Stromal cell of bone marrow (primary cell): ENCODE measurements at places on chromosomes 7 and 10.

DNA sequence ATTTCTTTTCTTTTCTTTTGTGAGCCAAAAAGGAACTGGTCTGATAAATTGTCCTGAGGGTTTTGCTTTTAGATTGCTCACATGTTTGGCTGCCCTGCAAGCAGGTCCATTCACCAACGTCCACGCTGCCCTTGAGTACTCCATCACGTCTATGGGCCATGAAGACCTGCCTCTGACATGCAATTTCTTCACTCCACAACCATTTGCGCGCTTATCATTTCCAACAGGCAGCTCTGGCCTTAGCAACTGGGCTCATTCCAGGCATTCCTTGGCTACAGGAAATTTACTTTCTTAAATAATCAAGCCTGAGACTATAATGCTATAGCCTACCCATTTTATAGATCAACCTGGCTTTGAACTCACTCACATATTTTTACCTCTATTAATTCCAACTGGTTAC lies 408.3 kb upstream of the C7orf33 start:
- no peak for DNase-seq

GRCh38 chr7:129055294-129055816 lies 444 bp upstream of the TNPO3 start:
- DNase-seq = no peak

DNA sequence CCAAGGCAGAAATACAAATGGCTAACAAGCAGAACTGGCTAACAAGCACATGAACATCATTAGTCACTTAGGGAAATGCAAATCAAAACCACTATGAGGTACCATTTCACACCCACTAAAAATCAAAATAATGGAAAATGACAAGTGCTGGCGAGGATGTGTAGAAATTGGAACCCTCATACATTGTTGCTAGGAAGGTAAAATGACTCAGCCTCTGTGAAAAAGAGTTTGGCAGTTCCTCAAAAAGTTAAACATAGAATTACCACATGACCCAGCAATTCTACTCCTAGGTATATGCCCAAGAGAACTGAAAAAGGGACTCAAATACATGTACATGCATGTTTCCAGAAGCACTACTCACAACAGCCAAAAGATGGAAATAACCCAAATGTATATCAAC lies 52.8 kb upstream of the ANAPC16 start:
- DNase-seq = no peak

- DNase-seq = no peak
Observed at GRCh38 chr10:130455111-130455695, 319.0 kb downstream of the GLRX3 start.

GRCh38 chr7:16838386-16838785 lies 33.6 kb upstream of the AGR2 start:
- DNase-seq = no peak

DNA sequence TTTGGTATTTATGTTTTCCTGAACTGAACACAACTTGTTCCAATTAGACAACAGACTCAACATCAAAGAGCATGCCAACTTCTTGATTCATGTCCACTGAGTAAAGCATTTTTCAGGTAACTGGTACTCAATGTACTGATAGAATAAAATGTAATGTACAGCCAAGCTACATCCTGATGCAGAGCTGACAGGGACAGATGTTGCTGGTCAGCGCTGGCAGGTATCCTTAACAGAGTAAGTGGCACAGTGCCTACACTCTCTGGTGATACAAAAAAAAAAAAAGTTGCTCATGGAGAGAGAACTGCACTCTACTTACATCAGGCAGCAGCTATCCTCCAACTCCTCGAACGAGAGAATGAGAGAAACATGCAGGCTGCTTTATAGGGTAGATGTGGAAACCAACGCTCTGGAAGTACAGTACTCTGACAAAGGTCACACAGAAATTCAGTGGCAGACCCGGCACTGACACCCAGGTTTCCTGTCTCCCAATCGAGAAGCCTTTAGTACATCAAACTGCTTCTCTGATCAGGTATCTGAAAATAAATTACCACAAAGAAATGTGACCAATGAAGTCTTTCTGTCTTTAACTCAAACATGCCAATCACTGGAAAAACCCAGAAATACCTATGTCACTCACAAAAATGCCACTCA lies 4.6 kb downstream of the ITGB1 start:
- DNase-seq = no peak

- DNase-seq = no peak
Observed at GRCh38 chr7:109763611-109764010, 1193.9 kb downstream of the DNAJB9 start.

GRCh38 chr7:82202107-82202506 lies 241.5 kb downstream of the CACNA2D1 start:
- no peak for DNase-seq

DNA sequence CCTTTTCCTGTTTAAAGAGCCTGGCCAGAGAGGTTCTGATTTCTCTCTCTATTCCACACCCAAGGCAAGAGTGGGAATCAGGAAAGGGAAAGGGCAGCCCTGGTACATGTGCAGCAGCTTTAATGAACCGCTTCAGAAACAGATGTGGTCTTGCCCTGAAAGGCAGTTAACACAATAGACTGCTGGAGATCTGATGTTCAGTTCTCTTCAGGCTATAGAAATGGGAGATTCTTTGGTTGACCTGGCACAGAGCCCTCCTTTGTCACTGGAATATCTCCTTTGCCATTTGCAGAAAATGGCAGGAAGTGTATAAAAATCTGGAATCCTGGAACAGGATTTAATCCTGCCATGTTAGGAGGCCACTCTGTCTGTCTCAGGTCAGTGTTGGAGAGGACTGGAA lies 36.3 kb upstream of the EXOC6 start:
- no peak for DNase-seq

GRCh38 chr7:41701068-41701941 lies 1.6 kb downstream of the INHBA start:
- no peak for DNase-seq

DNA sequence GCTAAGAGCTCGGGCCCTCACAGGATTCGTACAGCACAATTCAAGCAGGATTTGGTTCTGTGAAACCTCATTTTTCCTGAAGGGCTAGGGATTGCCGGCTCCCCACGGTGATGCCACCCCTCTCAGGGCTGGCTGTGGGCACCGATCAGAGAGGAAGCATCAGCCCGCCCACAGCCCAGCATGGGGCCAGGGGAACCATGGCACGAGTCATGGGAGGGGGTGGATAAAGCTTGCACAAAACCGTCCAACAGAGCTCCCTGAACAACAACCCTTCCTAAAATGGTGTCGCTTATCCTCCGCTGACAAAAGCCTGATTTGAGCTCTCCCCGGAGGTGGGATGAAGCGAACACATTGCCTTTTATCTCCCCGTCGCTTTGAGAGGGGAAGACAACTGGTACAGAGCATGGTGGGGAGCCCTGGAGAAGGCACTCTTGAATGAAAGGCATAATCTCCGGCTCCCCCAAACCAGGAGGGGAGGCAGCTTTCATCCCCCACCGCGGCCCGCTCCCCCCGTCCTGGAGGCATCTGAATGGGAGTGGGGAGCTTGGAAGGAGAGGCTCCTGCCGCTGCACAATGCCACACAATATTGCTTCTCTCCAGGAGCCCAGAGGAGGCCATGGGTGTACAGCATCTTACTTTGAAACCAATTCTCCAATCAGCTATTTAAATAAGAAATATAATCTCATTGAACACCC lies 144.0 kb downstream of the RPS24 start:
- DNase-seq = no peak

GRCh38 chr7:20450536-20450935 lies 119.8 kb downstream of the ITGB8 start:
- DNase-seq = no peak

GRCh38 chr7:135747366-135747765 lies 1.2 kb downstream of the FAM180A start:
- no peak for DNase-seq

GRCh38 chr10:47169581-47169980 lies 130.4 kb upstream of the GDF10 start:
- DNase-seq = no peak

- DNase-seq = no peak
Observed at GRCh38 chr7:35755711-35756110, 45.1 kb upstream of the SEPTIN7 start.

DNA sequence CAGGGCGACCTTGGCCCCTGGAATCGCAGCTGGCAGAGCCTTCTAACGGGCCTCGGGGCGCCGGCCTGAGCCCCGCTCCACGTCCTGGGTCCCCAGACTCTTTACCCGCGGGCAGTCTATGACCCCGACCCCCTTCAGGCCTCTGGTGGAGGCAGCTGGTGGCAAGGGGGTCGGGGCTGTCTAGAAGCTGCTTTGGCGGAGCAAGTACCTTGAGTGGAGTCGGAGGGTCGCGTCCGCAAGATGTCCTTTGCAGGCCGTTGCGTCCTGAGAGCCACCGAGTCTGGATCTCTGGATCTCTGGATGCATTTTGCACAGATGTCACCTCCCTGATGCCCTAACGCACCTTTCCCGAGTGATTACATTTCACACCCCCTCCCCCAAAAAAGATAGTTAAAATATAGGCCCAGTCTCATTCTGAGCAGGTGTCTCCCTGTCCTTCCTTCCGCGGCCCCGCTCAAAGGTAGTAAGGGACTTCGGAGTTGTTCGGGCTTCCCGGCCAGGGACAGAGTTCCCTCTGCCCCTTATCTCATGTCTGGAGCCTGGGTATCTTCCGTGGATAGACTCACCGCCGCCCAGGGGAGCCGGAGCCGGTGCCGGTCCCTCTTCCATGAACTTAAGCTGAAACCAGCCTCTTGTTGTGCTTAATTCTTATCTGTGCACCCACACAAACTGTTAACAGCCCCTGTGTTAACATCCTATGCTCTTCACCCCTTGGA lies 457 bp downstream of the ACADSB start:
- DNase-seq = no peak

DNA sequence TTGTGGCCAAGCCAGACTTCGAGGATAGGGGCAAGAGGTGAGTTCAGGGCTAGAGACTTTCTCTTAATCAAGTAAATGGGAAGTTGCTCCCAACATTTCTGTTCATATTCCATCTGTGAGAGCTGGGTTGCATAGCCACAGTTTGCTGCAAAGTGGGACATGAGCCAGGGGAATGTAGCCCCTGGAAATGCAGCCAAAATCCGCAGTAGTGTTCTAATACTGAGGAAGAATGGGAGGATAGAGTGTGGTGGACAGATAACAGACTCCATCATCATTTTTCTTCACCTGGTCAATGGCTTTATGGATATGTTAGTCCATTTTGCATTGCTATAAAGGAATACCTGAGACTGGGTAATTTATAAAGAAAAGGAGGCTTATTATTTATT lies 177.7 kb downstream of the SKIDA1 start:
- no peak for DNase-seq

DNA sequence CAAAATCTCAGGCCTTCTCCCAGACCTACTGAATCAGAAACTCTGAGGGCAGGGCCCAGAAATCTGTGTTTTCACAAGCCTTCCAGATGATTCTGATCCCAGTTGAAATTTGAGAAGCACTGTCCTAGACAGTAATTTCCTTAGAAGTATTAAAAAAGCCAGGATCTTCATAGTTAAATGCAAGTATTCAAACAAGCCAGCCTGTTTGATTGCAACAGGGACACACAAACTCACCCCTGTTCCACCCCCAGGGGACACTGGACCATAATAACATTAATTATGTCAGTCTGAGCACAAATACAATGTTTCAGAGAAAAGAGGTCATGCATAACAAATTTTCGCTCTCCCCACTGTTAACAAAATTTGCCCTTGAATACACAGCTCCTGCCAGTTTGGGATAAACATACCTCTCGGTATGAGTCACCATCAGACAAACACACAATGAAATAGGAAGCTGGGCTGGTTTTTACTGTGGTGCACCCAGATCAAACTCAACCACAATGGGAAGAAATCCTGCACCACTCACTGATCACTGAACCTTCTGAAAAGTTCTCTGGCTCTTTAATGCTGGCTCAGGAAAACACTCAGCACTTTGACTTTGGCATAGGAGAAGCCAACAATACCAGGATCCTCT lies 34.3 kb downstream of the ABLIM1 start:
- DNase-seq = peak; percentile 77

- DNase-seq = no peak
Observed at GRCh38 chr10:51920672-51921071, 221.3 kb upstream of the CSTF2T start.

DNA sequence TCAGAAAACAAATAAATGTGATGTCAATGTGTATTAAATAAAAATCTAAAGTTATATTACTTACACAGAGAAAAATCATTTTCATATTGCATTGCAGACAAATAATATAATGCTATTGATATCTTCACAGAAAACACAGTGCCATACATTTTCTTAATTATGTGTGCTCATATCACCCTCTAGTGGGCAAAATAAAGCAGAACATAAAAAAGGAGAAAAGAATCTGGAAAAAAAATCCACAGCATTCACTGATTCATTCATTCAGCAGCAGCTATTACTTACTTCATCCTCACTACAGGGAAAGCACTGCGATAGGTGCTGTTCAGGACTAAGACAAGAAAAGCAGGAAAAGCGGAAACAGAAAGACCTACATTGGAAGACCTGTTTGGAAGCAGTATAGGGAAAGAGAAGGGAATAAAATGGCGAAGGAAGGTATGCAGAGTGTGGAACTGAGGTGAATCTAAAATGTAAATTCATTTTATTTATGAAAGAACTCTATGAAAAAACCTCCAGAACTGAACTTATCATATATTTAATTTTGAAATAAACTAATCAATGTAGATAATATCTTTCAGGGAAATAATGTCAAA lies 73.2 kb downstream of the POT1 start:
- DNase-seq = peak; percentile 24
